Activated CD4-positive, CD25-positive, alpha-beta regulatory T cell (primary cell): ENCODE measurements at places on chromosomes 3 and 15.

GRCh38 chr15:81285461-81285860 is 38.5 kb downstream of the STARD5 start:
- DNase-seq: no peak

GRCh38 chr3:103494512-103494911 is 1059.7 kb downstream of the ZPLD1 start:
- DNase-seq: no peak

DNA sequence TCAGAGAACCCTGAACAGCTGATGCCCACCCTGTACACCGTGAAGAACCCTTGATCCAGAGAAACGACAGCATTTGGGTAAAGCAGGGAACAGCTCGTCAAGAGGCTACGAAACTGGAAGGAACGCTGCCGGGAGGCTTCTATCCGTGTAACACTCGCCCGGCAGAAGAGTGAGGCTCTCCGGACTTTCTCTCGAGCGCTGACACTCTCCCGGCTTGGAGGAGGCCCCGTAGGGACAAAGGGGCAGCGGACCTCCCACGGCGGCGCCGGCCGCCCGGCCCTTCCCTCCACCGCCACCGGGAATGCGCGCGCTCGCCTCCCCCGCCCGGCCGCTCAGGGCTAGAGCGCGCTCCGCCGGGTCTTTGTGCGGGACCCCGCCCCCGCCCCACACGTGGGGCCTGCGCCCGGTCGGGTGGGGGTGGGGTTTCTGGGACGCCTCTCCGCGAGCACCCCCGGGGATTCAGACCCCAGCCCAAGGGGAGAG is 1.7 kb downstream of the HYAL2 start:
- DNase-seq: peak; percentile 60

DNA sequence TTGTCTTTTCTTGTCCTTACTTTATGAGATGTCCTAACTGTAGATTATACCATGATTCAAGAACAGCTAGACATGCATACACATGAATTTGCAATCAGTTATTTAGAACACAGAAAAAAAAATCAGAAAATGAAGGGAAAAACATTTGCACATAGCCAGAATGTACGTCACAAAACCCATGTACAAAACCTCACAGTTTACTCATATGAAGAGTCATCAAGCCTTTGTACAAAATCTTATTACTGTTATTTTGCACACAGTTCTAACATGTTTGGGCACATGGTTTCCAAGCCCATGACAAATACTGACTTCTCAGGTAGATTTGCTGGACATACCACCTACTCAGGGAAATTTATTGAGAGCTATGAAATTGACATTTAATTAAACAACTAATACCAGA is 48.2 kb downstream of the MAP3K13 start:
- no peak for DNase-seq

- DNase-seq: no peak
These were observed 697.7 kb downstream of the TUSC7 start for GRCh38 chr3:117407317-117407716.

DNA sequence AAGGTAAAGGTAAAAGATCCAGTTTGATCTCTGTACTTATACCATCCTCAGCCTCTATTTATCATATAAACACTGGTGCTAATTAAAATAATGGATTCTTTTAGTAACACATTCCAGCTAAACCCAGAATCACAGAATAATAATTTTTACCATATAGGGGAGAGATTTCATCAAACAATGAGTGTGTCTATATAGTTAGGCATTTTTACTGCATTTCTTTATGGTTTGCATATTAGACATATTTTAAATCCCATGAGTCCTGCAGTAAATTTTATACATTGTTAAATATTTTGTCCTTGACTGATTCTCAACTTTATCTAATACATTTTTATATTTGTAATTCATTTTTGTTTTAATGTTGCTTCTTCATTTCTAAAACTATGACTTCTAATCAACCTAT is 323.7 kb upstream of the AGTR1 start:
- DNase-seq: no peak

DNA sequence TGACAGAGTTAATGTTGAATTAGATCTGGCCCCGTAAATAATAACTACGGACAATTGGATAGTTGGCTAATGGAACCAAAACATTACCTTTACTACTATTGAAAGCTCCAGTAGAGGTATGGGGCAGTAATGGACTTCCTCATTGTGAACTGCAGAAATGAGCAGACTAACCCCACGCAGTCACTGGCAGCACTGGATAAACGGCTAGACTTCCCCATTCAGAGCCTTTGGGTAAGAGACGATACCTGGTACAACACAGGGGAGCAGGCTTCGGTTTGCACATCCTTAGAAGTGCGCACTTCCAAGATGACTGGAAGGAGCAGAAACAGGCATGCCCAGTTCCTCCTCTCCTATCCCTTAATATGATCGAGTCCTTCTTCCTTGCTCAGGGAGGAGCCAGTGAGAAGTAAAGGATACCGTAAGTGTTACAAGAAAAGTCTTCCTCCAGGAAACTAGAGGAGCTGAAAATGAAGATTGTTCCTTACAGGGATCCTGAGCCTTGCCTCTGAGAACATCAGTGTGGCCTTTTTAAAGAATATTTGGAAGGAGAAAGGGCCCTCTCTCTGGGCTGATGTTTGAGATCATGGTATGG is 100.5 kb upstream of the NECTIN3 start:
- DNase-seq: no peak

- no peak for DNase-seq
These were observed 35.8 kb downstream of the MLH1 start for GRCh38 chr3:37029111-37029510.

- DNase-seq: no peak
These were observed 210.4 kb downstream of the ATP10A start for GRCh38 chr15:25652704-25653103.

GRCh38 chr3:149879872-149880271 is 66.9 kb downstream of the RNF13 start:
- DNase-seq: no peak

GRCh38 chr3:45123030-45123429 is 23.1 kb downstream of the CDCP1 start:
- no peak for DNase-seq

GRCh38 chr15:57631386-57632110 is 39.8 kb downstream of the MYZAP start:
- DNase-seq: no peak

GRCh38 chr3:191366675-191367074 is 36.3 kb upstream of the UTS2B start:
- DNase-seq: no peak

- DNase-seq: no peak
These were observed 38.8 kb downstream of the ADAM10 start for GRCh38 chr15:58710701-58711100.

- no peak for DNase-seq
These were observed 6.5 kb downstream of the MCTP2 start for GRCh38 chr15:94237903-94238302.
